ENCODE measurements at places on chromosomes 7 and 10.
A peak's percentile ranks its signal among the peaks of the same experiment; 100 is the strongest.

- DNase-seq: peak; percentile 38
Measured at GRCh38 chr10:123666318-123667236, at the start of gene GPR26. TSS of gene GPR26 (plus strand) at chr10:123666355. CDS start at chr10:123666408, 53 bp downstream.

GRCh38 chr10:29636178-29636577, 1.4 kb upstream of the SVIL start:
- peak; percentile 49 for DNase-seq

DNA sequence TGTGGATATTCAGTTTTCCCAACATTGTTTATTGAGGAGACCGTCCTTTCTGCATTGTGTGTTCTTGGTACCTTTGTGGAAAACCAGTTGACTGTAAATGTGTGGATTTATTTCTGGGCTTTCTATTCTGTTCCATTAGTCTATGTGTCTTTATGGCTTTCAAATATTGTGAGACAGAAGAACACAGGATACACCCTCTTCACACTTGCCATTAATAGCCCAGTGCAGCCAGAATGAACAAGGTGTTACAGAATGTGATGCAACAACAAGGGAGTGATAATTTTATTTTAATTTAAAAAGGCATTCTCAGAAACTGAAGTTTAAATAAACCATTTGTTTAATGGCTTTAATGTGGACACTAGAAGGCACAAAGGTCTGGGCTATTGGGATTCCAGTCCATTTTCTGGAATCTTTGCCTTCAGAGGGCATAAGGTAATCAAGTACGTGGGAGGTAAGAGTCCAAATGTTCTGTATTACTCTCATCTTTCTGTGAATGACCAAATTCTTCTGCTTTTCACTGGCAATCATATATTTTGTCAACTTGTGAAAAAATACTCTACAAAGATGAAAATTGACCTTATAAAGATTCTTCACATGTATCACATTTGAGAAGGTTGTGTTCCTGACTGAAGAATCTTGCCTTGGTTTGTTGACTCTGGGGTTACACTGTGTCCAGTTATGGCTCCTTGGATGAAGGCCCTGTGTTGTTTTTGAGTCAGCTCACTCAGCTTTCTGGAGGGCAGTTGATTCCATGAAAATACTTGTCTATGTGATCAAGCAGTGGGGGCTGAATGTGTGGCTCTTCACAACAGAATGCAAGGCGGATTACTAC, 962.7 kb downstream of the LRMDA start:
- no peak for DNase-seq

GRCh38 chr10:124692100-124692446, 52.1 kb downstream of the FAM53B start:
- no peak for DNase-seq

- peak; percentile 73 for DNase-seq
Measured at GRCh38 chr7:79820387-79820786, 314.2 kb upstream of the GNAI1 start.

DNA sequence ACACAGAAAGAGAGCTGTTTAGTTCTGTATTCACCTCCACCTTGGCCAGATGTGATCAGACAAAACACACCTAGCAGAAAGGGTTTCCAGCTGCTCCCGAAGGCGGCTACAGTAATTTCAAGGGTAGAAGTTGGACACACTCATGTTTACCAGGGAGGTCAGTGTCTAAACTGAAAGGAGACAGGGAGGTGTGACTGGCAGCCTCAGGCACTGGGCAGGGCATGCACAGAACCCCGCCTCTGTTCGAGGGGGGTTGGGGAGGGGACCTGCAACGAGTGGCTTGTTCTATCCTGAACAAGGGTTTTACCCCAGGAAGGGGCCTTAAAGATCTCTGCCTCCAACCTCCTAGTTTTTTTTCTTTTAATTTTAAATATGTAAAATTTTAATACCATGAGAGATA, 49.6 kb downstream of the BPGM start:
- no peak for DNase-seq

- DNase-seq: peak; percentile 13
Measured at GRCh38 chr7:134016223-134016941, 110.8 kb upstream of the LRGUK start.

- DNase-seq: no peak
Measured at GRCh38 chr7:24722386-24723177, 34.7 kb downstream of the GSDME start.

GRCh38 chr10:15813415-15813814, 46.9 kb downstream of the MINDY3 start:
- DNase-seq: peak; percentile 14

DNA sequence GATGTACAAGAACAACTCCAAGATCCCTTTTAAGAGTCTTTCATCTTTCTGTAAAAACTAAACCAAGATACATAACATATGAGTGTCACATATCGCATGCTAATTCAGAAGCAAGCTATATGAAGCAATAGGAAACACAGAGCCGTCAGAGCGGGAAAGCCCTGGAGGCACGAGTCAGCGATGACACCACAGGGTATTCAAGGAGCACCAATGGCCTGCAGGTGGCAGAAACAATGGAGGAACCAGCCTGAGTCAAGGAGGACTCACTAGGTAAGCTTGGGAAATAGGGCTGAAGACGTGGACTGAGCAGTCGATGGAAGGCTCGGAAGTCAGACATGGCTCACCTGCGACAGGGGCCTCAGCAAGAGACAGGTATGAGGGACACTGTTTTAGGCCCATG, 214.4 kb downstream of the FAM107B start:
- DNase-seq: peak; percentile 40

GRCh38 chr10:97788552-97789442, 17.0 kb upstream of the SFRP5 start:
- no peak for DNase-seq

DNA sequence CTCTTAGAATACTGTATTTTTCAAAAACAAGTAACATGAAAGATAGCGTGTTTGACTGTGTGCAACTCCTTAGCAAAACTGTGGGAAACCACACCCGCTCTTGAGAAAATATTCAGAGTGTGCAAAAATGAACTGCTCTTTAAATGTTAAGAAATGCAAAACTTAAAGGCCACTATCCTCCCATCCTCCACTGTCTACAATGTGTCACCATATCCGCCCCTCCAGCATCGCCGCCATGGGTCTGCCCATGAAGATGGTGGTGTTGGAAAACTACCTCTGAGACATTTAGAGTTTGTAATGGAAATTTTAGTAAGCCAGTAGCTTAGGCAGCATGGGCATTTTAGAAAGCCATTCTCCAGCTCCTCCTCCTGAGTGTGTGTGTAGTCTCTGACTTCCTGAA, 20.1 kb upstream of the NMT2 start:
- DNase-seq: no peak

DNA sequence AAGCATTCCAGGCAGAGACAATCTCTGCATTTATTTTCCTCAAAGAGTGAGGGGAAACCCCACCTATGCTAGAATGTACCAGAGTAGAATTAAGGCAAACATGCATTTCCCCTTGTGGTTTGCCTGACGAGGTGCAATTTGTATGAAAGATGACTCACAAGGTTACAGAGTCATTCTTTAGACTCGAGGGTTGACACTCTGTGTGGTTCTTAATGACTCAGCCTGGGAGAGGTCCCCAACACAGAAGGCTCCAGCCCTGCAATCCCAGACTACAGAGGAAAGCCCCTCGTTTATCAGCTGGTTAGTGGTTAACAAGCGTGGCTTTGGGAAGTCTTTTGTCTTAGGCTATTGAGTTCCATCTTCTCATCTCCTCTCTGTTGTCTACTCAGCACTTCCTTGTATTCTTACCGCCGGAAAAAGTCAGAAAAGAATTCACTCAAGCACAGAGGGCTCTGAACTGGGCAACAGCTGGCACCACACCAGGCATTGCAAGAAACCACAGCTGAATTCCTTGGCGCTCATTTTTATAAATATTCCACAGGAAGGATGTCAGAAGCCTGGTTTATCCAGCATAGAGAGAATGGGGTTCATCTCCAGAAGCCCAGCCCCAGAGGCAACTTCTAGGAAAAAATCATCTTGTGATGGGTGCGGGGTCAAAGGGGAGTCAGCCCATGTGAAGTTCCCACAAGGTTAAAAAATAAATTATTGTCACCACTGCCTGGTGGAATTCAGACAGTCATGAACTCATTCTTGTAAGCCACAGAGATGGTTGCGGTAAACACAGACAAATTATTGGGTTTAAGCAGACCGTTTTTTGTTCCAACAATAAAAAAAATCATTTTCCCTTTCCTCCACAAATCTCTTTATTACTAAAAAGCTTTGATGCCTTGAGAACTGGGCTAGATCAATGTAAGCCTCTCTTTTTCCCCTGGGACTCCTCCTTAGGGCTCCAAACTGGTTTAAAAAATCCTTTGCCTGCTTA, 24.5 kb upstream of the SVIL start:
- peak; percentile 95 for DNase-seq

GRCh38 chr7:14258441-14258840, 269.0 kb upstream of the ETV1 start:
- DNase-seq: no peak

DNA sequence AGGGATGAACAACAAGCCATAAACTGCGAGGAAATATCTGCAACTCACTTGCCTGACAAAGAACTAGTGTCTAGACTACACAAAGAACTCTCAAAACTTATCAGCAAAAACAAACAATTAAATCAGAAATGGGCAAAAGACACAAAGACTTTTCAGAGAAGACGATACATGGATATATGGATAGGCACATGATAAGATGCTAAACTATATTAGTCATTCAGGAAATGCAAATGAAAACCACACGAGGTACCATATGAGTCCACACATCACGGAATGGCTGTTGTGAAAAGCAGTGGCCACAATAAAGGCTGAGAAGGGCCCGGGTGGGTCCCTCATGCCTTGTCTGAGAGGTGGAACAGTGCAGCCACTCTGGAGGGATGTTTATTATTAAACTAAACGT, 267.8 kb downstream of the WDR37 start:
- no peak for DNase-seq

GRCh38 chr7:74309181-74309580, 20.0 kb downstream of the CLIP2 start:
- DNase-seq: no peak

DNA sequence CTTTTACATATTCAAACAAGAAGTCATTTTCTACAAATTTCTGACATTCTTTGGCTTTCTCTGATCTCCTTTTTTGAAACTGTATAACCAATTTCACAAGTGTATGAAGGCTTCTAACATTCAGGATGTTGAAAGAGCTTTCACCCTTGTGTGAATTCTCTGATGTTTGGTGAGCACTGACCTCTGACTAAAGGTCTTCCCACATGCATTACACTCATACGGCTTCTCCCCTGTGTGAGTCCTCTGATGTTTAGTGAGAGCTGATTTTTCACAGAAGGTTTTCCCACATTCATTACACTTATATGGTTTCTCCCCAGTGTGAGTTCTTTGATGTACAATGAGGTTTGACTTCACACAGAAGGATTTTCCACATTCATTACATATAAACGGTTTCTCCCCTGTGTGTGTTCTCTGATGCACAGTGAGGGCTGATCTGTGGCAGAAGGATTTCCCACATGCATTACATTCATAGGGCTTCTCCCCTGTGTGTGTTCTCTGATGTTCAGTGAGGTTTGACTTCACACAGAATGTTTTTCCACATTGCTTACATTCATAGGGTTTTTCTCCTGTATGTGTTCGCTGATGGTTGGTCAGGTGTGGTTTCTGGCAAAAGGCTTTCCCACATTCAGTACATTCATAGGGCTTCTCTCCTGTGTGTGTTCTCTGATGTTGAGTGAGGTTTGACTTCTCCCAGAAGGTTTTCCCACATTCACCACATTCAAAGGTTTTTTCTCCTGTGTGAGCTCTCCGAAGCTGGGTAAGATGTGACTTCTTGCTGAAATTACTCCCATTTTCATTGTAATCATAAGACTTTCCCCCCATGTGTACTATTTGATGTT, 25.7 kb downstream of the ZNF248 start:
- no peak for DNase-seq

GRCh38 chr10:48671914-48672595, 12.6 kb upstream of the WDFY4 start:
- no peak for DNase-seq

- DNase-seq: no peak
Measured at GRCh38 chr10:103762162-103762561, 93.2 kb downstream of the SH3PXD2A start.

DNA sequence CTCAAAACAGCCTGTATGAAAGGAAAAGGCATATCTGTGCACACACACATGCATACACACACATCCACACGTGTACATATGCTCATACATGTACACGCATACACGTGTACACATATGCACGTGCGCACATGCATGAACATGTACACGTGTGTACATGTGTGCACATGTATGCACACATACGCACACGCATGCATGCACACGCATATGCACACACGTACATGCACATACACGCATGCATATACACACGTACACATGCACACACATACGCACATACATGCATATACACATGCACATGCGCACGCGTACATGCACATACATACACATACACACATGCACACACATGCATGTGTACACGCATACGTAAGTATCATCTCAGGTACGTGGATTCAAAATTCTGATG, 19.4 kb downstream of the DIP2C start:
- DNase-seq: no peak

GRCh38 chr7:9083837-9084236, 650.4 kb downstream of the NXPH1 start:
- no peak for DNase-seq

- no peak for DNase-seq
Measured at GRCh38 chr7:15128716-15129115, 226.2 kb upstream of the DGKB start.

DNA sequence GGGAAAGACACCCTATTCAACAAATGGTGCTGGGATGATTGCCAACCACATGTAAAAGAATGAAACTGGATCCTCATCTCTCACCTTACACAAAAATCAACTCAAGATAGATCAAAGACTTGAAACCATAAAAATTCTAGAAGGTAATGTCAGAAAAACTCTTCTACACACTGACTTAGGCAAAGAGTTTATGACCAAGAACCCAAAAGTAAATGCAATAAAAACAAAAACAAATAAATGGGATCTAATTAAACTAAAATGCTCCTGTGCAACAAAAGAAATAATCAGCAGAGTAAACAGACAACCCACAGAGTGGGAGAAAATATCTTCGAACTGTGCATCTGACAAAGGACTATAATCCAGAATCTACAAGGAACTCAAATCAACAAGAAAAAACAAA, 504.2 kb upstream of the MBL2 start:
- no peak for DNase-seq

DNA sequence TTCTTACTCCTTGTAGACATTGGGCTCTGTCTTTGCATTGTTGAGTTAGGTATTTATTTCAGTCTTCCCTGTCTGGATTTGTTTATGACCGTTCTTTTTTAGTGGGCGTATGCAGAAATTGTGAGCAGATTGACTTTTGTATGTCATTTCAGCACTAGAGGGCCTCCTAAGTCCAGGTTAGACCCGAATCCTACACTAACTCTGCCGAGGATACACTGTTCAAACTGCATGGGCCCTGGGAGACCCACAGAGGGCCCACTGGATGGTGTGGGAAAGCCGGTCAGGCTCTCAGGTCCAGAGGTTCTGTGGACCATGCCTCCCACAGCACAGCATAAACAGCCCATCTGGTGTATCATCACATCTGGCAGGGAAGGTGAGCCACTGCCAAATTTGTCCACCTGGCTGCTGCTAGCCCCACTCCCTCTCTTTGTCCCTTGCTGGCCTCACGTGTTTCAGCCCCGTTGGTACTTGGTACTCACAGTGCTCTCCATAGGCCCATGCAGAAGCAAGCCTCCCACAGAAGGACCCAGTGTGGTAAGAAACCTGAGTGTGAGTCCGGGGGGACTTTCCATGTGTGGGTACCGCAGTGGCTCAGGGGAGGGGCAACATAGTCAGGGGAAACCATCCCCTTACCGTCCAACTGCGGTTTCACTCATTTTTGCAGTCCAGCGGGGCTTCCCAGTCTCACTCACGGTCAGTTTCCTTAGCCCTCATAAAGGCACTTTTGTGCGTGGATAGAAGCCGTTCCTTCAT, 112.8 kb downstream of the APBB1IP start:
- DNase-seq: peak; percentile 25

GRCh38 chr10:103620352-103620740, 126.8 kb downstream of the NEURL1 start:
- DNase-seq: no peak

- peak; percentile 50 for DNase-seq
Measured at GRCh38 chr7:41886901-41887311, 184.0 kb upstream of the INHBA start.
